ENCODE measurements at places on chromosomes 7 and 10.

DNA sequence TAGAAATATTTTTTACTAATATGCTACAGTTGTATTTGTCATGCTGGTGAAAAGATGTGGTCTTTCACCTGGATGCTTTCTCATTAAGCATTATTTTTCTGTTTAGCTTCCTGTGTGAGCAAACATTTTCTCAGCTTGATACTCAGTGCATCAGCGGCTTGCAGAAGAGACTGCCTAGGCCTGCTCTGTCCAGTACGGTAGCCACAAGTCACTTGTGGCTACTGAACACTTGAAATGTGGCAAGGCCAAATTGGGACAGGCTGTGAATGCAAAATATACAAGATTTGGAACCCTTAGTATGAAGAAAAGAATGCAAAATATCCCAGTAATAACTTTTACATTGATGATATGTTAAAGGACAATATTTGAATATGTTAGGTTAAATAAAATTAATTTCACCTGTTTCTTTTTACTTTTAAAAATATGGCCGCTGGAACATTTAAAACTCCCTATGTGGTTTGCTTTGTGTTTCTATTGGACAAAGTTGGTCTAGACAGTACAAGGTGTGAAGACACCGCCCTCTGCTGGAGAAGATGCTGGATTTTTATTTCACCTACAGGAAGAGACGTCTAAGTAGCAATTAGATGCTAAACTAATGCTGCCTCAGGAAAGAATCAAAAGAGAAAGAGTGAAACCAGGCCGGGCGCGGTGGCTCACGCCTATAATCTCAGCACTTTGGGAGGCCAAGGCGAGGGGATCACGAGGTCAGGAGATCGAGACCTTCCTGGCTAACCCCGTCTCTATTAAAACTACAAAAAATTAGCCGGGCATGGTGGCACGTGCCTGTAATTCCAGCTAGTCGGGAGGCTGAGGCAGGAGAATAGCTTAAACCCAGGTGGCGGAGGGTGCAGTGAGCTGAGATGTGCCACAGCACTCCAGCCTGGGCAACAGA lies 5.3 kb downstream of the SRGN start:
- peak; percentile 80 for DNase-seq

GRCh38 chr10:1449572-1450205 lies 287.6 kb downstream of the ADARB2 start:
- no peak for DNase-seq

- no peak for DNase-seq
Measured at GRCh38 chr7:12481722-12482121, 78.1 kb upstream of the VWDE start.

- DNase-seq = peak; percentile 35
Measured at GRCh38 chr7:45259966-45260646, 102.5 kb downstream of the RAMP3 start.

DNA sequence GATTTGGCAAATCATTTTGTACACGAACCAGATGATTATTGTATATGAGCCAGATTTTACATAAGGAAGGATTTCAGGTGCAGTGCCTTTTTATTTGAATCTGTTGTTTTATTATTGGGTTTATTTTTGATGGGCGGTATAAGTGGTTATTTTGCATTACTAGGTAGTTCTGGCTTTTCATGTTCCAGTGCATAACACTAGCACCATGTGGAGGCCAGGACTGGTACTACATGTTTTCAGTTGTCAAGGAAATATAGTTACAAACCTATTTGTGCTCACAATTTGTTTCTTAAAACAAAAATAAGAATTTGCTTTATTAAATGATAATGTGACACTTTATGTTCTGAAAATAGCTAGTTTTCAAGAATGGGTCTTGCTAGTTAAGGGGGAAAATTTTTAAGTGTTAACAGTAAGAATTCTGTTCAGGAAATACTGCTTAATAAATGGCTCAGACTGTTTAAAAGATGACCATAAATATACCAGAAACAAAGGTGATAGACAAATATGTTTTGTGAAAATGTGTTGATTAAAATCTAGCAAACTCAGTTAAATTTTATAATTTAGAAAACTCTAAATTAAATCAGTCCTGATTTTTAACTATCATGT lies 7.1 kb upstream of the SEMA3E start:
- DNase-seq = peak; percentile 4

DNA sequence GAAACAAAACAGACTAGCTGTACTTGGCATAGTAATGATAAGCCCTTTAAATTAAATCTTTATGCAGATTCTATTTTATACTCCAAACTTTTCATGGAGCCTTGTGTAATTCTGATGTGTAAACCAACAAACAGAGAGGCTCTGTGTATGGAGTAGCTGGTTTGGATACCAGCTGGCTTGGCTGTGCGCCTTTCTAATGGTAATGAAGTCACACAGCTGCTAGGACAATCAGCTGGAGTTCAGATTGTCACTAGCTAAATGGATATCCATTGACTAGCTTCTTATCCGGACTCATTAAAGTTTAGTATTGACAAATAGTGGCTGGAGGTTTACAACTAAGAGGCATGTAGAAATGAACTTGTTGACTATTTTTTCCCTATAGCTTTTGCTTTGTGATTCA lies 398.4 kb downstream of the DGKB start:
- DNase-seq = peak; percentile 6

- peak; percentile 61 for DNase-seq
Measured at GRCh38 chr10:77637532-77638320, at the start of gene KCNMA1. Gene KCNMA1, minus strand, starts transcription at chr10:77637808.

DNA sequence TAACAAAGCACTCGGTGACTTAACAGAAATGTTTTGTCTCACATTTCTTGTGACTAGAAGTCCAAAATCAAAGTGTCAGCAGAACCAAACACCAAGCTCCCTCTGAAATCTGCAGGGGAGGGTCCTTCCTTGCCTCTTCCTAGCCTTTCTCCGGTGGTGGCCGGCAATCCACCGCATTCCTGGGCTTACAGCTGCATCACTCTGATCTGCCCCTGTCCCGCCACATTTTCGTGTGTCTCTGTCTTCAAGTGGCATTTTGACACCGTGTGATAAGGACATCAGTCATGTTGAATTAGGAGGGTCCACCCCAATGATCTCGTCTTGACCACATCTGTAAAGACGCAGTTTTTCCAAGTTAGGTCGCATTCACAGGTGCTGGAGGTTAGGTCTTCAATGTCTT lies 30.5 kb upstream of the TOMM7 start:
- DNase-seq = no peak

- no peak for DNase-seq
Measured at GRCh38 chr7:107029061-107029763, 15.3 kb upstream of the PRKAR2B start.

DNA sequence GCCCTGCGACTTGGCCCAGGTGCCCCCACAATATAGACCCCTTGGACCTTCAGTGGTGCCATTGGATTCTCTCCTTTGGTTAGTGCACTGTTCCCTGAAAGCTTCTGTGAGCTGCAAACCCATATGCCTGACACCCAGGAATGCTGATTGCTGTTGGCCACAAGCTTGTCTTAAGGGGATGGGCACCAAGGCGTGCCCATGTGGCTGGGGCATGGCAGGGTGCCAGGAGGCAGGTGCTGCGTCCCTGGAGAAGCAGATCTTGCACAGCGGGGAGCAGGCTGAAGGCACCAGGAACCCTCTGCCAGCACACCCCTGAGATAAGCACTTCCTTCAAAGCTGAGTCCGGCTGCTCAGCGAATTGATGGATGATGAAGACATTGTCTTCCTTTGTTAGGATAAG lies 411.8 kb downstream of the SDK1 start:
- DNase-seq = no peak

GRCh38 chr10:72981028-72981881 lies 26.6 kb upstream of the PLA2G12B start:
- peak; percentile 13 for DNase-seq

GRCh38 chr10:28254290-28254985 lies 48.4 kb downstream of the MPP7 start:
- peak; percentile 11 for DNase-seq

- DNase-seq = no peak
Measured at GRCh38 chr10:114607358-114607998, 50.6 kb downstream of the ABLIM1 start.

GRCh38 chr10:122555442-122555841 lies 5.1 kb upstream of the DMBT1 start:
- no peak for DNase-seq

GRCh38 chr7:133934262-133934976 lies 192.7 kb upstream of the LRGUK start:
- DNase-seq = peak; percentile 9

DNA sequence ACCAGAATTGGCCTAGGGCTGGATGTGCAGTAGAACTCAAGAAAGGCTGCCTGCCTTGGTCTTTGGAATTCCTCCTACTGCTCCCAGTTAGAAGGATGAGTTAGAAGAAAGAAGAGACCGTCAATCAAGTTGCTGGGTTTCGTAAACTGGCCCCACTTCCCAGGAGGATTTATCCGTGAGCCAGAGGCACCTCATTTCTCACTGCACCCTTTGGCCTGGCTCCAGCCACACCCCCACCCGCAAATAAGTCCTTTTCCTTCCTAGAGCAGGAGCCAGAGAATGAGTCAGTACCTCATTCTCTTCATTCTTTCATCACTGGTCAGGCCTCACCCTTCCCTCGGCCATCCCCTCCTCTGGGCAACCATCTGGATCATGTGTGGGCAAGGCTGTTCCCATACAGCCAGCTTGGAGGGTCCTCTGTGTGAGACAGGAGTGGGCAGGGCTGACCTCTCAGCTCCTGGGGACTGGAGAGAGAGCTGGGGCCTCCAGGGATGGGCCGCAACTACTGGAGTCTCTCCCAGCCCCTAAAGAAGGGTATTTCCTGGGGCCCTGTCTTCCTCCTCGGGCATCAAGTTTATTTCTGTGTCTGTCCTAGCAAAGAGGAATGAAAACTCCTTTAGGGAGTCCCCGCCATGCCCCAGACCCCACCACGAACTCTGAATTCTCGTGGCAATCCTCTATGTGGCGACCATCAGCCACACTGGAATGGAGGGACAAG lies 87.2 kb upstream of the DUSP5 start:
- DNase-seq = peak; percentile 96

DNA sequence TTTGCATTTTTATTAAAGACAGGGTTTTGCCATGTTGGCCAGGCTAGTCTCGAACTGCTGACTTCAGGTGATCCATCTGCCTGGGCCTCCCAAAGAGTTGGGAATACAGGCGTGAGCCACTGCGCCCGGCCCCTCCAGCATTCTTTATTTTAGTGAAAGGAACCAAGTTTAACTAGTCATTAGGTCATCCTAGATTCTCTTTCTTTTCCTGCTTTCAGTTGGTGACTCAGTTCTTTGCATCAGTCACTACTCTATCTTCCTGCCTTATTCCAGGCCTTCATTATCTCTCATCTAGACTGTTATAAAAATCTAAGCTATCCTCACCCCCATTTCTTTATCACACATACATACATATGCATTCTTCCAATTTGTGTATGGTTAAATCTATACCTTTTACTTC lies 63.7 kb downstream of the PRSS58 start:
- DNase-seq = peak; percentile 72
